ENCODE measurements at places on chromosomes 4 and X.

- peak; percentile 11 for DNase-seq
Observed at GRCh38 chr4:1472911-1473518, 66.8 kb upstream of the NKX1-1 start.

- no peak for DNase-seq
Observed at GRCh38 chr4:3384391-3384770, 57.4 kb upstream of the HGFAC start.

DNA sequence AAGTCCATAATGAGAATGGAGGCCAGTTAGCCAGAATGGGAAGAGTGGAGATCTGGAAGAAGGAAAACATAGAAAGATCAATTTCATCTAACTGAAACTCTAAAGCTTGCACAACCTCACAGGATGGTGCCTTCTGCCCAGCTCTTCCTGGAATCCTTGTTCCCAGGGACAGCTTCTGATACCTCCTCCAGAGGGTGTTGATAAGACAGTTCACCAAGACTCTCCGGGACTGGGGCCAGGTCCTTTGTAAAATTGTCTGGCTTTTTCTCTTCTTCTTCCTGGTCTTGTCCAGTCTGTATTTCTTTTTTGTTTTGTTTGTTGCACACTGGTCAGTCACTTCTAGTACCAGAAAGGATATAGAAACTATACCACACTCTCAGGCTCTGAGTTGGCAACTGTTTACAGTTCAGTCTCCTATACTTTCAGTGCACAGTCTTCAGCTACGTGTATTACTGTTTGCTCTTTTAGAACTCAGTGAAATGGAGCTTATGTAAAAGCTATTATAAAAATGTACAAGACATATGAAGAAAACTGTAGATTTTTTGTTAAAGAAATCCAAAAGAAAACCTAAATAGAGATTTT, 142.8 kb upstream of the RPL34 start:
- no peak for DNase-seq

GRCh38 chr4:111399623-111400022, 745.6 kb upstream of the FAM241A start:
- DNase-seq: no peak

DNA sequence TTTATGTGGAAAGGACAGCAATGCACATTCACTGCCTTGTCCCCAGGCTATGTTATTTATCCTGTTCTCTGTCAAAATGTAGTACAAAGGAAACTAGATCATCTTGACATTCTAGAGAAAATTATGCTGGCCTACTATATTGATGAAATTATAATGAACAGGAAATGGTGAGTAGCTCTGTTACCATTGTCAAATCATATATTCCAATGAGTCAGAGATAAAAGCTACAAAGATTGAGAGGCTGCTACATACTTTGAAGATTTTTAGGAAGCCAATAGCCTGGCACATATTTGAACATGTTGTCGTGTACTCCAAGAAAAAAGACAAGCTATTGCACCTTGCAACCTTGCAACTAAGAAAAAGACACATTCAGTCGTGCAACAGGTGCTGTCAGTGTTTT, 52.7 kb upstream of the TET2 start:
- DNase-seq: no peak

Data from CD4-positive, alpha-beta T cell treated with Interleukin-15 for 1 hour (primary cell).